Fibroblast of skin of left biceps (primary cell): ENCODE measurements at places on chromosomes 5 and 9.
A peak's percentile ranks its signal among the peaks of the same experiment; 100 is the strongest.

GRCh38 chr9:90140131-90140818, 502.3 kb downstream of the DIRAS2 start:
- DNase-seq: no peak

DNA sequence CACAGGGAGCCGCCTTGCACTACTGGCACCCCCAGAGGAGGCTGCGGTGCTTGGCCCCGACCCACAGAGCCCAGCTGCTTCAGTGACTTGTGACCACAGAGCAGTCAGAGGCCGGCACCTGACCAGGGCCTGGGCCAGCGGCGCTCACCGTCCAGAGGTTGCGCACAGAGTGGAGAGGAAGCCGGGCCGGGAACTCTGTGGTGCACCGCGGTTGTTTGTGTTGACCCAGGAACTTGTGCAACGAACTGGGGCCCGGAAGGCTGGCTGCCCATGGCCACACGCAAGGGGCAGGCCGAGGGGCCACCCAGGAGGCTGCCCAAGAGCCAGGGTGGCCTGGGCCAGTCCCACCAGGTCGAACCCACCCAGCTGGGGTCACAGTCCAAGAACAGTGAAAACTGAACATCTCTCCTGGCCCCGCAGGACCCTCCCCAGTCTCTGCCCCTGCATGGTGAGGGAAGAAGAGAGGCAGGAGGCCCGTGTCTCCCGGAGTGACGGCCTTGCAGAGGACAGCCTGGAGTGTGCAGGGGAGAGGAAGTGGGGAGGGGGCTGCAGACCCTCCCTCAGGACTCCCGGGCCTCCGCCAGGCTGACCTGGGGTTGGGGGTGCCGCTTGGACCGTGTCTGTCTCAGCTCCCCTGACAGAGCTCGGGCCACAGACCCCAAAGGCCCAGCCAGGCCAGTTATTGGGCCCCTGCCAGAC, 42.8 kb upstream of the EGFL7 start:
- no peak for DNase-seq

- no peak for DNase-seq
Observed at GRCh38 chr5:122190156-122190555, 60.8 kb downstream of the ZNF474 start.

DNA sequence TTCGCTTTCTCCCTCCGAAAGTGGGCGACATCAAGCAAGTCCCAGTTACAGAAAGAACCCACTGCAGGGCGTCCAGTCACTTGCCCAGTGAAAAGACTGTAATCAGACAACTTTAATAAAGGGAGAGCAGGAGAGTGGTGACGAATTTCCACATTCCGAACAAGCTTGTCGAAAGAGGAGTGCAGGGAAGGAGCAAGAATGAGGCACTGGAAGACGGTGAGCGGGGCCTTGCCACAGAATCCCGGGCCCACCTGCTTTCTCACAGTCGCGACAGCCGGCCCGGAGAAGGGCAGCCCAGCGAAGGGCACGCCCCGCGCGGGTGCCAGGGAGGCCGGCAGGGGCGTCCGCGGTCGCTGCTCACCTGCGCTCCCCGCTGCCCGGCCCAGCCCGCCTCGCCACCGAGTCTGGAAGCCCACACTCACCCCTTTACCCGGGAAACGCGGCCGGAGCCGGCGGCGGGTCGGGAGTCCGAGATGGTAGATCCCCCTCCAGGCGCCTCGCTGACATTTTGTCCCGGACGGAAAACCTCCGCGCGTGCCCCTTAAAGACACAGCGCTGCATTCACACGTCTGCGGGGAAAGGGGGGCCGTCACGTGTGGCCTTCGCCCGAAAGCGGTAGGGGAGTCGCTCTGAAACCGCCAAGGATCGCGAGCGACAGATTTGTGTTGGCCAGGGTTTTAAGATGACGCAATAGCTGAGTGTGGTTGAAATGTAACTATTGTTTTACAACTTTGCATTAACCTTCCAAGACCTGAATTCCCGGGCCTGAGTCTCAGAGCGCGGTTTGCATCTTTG, at the start of gene ZBED3:
ZBED3 (minus strand) TSS at position 597 of the 795 bp plus-strand sequence. CDS start 9,407 bp downstream, outside the sequence.
- peak; percentile 58 for DNase-seq
